AG04450 (cell line): ENCODE measurements at places on chromosomes 11 and 22.

- peak; percentile 13 for DNase-seq
Observed at GRCh38 chr11:19311308-19312030, 70.7 kb upstream of the E2F8 start.

GRCh38 chr11:65864706-65865471 is 4.7 kb downstream of the MUS81 start:
- DNase-seq, result no peak

DNA sequence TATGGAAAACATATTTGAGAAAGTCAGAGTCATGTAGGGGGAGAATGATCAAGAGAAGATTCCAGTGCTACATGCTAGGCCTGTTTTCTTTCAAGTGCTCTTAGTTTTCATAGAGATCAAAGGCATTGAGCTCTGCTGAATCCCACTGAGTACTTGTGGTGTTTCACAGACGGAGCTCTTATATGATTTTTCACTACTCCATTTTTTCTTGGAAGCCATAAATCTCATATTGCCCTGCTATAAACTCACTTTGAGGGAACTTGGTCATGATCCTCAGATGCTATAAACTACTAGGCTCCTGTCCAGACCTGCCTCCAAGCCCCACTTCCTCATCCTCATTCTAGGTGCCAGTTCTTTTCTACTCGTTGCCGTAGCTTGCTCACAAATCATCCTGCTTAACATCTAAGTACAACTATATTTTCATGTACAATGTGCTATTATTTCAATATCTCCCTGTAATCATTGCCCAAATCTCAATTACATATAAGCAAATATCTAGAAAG is 180.8 kb upstream of the CCDC179 start:
- no peak for DNase-seq

DNA sequence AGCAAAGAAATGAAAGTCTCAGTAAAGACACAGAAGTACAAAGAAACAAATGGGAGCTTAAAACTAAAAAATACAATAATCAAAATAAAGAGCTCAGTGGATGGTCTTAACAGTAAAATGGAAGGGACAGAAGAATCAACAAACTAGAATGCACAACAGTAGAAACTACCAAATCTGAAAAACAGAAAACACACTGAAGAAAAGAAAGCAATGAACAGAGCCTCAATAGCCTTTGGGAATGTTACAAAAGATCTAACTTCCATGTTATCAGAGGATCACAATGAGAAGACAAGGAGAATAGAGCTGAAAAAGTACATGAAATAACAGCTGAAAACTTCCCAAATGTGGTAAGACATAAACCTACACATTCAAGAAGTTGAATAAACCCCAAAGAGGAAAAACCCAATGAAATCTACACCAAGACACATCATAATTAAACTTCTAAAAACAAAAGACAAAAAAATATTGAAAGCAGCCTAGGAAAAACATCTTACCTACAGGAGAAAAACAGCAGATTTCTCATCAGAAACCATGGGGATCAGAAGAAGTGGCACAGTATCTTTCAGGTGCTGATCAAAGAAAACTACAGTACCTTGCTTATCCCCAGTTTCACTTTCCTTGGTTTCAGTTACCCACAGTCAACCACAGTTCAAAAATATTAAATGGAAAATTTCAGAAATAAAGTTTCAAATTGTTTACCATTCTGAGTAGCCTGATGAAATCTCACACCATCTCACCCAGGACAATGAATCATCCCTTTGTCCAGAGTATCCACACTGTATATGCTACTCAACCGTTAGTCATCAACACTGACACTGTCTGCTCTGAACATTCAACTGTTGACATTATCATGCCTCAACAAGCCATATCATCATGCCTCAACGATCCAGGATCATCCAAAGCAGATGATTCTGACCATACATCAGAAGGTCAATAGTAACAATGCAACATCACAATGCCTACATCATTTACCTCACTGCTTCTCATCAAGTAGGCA is 22.2 kb downstream of the RRAS2 start:
- peak; percentile 82 for DNase-seq

- no peak for DNase-seq
Observed at GRCh38 chr11:43579171-43579918, 101.2 kb upstream of the HSD17B12 start.
